Stimulated activated CD4-positive, alpha-beta T cell treated with anti-CD3 and anti-CD28 coated beads, Interleukin-4, amount 100 ng/mL, for 4 hours (primary cell): ENCODE measurements at places on chromosomes 11 and 22.

- DNase-seq = no peak
Measured at GRCh38 chr11:35122308-35122707, 16.7 kb upstream of the CD44 start.

DNA sequence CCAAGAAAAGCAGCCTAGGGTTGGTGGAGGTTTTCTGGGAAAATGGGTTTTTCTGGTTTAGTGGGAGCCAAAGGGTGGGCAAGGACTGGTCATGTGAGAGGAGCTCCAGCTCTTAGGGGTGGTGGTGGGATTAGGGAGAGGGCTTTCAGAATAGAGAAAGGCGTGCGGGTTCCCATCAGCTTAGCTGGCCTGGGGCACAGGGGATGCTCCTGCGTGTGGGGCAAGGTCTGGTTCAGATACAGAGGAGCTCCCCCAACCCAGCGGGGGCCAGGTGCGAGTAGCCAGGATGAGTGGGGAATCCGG lies 644 bp downstream of the TMEM134 start:
- no peak for DNase-seq

DNA sequence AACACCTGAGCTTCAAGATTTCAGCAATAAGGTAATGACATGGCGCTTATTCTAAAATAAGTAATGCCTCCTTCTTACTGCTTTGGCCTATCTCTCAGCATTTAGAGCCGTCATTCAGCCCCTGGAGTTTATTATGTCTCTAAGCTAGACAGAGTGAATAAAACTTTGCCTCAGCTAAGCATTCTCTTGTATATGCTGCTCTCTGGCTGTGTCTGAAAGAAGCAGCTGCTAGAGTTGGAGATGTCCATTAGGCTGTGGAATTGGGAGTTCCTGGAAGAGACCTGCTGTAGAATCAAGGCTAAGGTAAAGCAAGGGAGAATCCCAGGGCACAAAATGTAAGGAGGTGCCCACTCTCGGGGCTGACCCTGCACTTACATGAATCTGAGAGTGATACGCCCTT lies 35.5 kb upstream of the TTC12 start:
- no peak for DNase-seq

DNA sequence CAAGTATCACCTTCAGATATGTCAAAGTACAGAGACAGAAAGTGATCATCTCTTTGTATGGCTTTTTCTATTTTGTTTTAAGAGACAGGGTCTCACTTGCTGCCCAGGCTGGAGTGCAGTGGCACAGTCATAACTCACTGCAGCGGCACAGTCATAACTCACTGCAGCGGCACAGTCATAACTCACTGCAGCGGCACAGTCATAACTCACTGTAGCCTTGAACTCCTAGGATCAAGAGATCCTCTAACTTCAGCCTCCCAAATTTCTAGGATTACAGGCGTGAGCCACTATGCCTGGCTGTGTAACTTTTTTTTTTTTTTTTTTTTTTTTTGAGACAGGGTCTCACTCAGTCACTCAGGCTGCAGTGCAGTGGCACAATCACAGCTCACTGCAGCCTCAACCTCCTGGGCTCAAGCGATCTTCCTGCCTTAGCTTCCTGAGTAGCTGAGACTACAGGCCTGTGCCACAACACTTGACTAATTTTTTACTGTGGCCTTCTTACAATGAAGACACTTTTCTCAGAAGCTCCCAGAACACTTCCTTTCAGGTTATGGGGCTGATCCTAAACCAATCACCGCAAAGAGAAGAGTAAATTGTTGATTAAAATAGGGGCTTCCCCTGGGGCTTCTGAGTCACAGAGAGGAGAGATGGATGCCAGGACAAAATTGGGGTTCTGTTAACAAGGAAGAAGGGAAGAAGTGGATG lies 9.0 kb upstream of the HIKESHI start:
- DNase-seq = no peak

DNA sequence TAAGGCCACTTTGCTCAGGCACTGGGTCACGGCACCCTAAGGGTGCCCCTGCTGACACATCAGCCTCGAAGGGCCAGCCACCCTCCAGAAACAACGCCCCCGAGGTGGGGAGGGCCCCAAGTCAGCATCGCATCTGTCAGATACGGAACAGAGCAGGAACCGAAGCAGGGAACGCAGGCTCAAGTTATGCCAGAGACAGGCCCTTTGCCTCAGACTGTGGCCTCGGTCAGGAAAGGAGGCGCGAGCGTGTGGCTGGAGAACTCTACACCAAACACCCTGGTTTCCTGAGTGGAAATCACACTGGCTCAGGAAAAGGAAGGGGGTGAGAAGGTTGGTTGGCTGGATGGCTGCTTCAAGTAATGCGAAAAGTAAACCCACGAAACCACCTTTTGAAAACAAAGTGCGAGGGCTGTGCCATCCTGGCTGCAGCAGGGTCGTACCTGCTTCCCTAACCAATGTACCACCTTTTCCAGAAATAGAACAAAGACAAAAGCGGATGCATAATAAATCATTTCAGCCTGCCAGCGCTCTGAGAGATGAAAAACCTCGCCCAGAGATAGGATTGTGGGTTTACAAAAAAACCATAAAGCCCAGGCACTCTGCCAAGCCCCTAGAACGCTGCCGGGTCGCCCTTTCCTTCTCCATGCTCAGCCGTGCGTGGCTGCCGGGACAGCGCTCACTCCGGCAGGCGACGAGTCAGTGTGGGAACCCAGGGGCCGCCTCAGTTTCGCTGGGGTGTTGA lies 38.6 kb downstream of the TRMU start:
- peak; percentile 11 for DNase-seq

DNA sequence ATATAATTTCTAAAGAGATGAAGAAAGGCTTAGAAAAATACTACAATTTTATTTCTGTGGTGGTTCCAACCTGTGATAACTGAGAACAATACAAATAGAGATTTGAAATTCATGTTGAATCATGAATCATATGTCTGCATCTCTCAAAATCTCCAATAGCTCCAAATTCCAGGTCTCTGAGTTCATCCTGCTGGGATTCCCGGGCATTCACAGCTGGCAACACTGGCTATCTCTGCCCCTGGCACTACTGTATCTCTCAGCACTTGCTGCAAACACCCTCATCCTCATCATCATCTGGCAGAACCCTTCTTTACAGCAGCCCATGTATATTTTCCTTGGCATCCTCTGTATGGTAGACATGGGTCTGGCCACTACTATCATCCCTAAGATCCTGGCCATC lies at the start of gene OR56B1:
TSS of gene OR56B1 (plus strand) at position 53 of the 400 bp plus-strand sequence. CDS start at position 122, 69 bp downstream.
- DNase-seq = no peak
